ENCODE measurements at places on chromosomes 11 and 22. TPM values are rescaled to one million over a fixed set of nuclear protein-coding genes. Genes with fewer than 3 reads are reported as not detected.

GGT5 gene
- 41.2 TPM for total RNA-seq

- DNase-seq, result peak; percentile 21
These were observed 59.3 kb downstream of the TTC28 start for GRCh38 chr22:28620244-28620922.

KLHDC7B gene
- total RNA-seq, result not detected

SHANK2 gene
- 44.4 TPM for total RNA-seq

GRCh38 chr11:34866375-34866774 lies 49.8 kb downstream of the APIP start:
- peak; percentile 8 for DNase-seq

DNA sequence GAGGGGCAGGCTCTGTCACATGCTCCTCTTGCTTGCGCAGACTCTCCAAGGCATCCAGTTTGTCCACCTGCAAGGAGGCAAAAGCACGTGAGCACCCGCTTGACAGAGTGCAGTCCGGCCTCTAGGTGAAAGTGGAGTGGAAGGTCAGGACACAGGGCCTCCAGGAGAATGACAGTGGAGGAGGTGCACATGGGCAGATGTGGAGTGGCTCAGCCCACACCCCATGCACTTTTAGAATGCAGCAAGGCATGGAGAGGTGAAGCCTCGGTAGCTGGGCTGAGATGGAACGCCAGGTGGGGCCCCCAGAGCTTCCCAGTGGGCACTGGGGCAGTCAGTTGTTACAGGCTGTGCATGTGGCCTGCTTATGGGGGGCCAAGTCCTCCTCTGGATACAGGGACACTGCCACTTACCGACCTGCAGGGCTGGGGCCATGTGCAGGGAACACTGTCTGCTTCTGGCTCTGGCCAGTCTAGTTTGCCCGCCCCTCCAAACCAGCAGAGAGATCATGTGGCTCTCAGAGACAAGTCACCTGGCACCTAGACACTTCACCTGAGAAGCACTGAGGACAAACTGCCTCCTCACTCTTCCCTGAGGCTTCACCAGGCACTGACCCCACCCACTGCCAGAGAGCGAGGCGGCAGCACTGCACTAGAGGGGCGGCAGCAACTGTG lies 2.3 kb upstream of the SLC25A1 start:
- no peak for DNase-seq

CATSPERZ gene
- total RNA-seq, result 2.3 TPM

All from body of pancreas (tissue), 4 donors.